Activated CD4-positive, alpha-beta T cell treated with anti-CD3 and anti-CD28 coated beads, Interleukin-2, amount 10 ng/mL, durations not matched to agents 7 days and 5 days (primary cell): ENCODE measurements at places on chromosomes 6 and 20.
A peak's percentile ranks its signal among the peaks of the same experiment; 100 is the strongest.

- DNase-seq, result no peak
These were observed 81.3 kb downstream of the CDH26 start for GRCh38 chr20:60039526-60039925.

DNA sequence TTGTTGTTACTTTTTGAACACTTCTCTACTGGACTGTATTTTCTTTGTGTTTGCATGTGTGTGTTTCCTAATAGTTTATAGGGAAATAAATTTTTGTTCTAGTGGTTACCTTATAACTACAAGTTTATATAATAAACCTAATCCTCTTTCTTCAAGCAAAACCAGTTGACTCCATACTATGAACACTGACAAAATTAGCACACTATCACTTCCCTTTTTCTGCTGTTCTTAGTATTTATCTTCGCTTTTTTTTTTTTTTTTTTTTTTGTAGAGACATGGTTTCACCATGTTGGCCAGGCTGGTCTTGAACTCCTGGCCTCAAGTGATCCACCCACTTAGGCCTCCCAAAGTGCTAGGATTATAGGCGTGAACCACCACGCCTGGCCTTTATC is 25.0 kb upstream of the C6orf62 start:
- no peak for DNase-seq

- DNase-seq, result no peak
These were observed 162.0 kb downstream of the GRM4 start for GRCh38 chr6:33983721-33984465.

GRCh38 chr6:53526000-53526399 is 18.9 kb downstream of the GCLC start:
- no peak for DNase-seq

DNA sequence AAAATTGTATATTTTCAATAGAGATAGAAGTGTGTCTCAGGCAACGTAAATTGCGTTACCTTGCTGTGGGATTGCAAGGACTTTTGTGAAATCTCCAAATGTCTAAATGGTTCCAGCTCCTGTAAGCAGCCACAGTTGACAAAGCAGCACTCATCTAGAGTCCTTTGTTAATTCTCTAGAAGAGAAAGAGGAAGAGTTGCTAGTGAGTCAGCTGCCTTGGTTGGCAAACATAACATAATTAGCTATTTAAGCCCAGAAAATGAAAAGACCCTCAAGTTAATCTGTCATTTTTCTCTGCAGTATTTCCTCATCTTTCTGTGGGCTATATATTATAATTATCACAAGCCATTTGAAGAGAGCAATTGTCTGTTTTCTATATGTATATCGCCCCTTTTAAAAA is 66.4 kb upstream of the FABP7 start:
- no peak for DNase-seq

DNA sequence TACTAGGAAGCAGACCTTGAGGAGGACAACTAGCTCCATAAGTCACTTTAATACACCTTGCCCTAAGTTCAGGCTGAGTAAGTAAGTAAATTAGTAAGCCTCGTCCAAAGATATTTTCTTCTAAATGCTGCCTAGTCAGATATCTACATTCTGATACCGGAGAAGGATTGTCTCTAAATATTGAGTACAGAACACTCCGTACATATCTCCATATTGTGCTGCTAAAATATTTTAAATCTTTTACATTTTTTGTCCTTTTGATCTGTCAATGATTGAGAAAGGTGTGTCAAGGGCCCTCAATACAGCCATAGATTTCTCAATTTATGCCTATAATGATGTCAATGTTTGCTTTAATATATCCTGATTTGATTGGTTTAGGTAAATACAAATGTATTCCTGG is 3.2 kb downstream of the WFDC8 start:
- no peak for DNase-seq

GRCh38 chr6:33298773-33299236 is at the start of gene RGL2:
RGL2 (minus strand) TSS chr6:33298942; CDS start chr6:33298610, 332 bp downstream.
- peak; percentile 74 for DNase-seq

DNA sequence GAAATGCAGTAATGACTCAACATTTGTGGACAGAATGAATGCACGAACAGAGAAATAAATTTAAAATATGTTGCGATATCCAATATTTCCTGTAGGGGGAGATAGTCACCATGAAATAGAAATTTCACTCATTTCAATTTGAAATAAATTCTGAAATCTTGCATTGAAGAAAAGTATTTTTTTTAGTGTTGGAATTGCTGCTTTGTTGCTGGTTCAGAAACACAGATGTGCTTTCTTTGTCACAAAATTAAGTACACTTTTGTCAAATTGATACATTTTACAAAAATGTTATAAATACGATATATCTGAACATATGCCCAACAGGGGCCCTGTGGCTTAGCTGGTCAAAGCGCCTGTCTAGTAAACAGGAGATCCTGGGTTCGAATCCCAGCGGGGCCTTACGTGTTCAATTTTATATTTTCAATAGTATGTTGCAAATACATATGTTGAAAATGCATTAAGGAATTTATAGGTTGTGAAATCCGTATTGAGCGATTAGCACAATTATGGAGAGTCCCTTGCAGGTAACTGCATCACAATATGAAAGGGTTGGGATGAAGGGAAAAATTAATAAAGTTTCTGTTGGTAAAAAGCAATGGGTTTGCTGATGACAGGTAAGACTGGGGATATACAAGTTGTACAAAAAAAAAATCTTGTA is 85.4 kb upstream of the PRSS16 start:
- no peak for DNase-seq

DNA sequence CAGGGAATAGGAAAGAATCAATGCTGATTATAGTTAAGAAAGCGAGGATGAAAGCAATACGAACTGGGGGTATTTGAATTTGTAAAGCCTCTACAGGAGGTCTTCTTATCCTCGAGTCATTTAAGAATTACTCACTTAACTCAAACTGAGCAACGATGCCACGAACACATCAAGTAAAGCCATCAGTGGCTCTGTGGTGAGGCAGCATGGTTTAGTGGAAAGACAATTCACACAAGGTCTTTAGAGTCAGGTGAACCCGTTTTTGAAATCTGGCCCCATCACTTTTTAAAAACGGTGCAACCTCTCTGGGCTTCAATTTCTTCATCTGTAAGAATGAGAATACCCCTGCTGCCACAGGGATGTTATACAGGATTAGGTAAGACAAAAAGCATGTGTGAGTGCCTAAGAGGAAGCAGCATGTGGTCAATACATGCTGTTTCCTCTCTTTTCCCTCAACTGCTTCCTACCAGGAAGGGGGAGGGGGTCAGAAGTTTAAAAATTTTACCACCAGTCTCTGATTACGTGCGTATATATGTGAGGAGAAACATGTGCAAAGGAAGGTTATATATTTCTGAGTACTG is 162.0 kb downstream of the BTBD9 start:
- no peak for DNase-seq

- no peak for DNase-seq
These were observed 39.0 kb downstream of the NCOA3 start for GRCh38 chr20:47540443-47541354.

DNA sequence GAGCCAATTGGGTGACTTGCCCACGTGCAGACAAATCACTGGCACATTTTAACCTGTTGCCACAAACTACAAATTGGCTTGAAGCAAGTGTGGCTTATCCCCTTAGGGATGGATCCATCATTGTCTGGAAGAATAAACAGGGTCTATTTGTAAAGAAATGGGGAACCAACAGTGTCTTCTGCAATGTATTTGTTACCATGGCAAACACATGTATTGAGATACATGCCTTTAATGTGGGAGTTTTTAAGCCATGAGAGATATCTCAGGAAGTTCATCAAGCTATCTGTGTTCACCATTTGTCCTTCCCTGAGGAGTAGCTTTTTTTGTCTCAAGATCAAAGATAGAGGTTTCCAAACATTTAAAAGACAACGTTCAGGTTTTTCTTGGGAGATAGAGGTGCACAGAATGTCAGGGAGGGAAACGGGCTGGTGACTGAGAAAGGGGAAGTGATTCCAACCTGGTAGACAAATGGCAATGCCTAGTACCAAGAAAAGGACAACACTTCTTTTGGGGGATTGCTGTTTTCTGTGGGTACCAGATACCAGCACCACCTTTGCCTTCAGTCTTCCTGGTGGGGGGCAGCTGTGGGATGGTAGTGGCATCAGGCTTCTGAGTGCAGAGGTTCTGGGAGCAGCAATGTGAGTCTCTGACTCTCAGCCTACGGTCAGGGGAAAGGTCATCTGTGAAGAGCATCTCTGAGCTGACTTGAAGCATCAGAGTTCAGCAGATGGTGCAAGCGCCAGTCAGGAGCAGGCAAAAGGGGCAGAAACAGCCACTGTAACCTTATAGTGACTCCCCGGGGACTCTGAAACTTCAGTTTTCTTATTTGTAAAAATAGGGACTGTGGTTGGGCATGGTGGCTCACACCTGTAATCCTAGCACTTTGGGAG is 20.1 kb upstream of the BCAS1 start:
- DNase-seq, result no peak

DNA sequence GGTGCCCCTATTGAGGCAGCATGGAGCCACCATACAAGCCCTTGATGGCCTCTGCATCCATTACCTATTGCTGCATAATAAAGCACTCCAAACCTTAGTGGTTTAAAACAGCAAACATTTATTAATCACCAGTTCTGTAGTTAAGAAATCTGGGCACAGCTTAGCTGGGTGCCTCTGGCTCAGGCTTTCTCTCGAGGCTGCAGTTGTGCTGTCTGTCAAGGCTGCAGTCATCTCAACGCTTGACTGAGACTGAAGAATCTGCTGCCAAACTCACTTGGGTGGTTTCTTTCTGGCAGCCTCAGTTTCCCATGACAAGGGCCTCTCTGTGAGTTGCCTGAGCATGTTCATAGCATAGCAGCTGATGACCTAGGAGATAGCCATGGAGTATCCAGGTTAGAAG is 207.4 kb upstream of the LRFN2 start:
- DNase-seq, result no peak

DNA sequence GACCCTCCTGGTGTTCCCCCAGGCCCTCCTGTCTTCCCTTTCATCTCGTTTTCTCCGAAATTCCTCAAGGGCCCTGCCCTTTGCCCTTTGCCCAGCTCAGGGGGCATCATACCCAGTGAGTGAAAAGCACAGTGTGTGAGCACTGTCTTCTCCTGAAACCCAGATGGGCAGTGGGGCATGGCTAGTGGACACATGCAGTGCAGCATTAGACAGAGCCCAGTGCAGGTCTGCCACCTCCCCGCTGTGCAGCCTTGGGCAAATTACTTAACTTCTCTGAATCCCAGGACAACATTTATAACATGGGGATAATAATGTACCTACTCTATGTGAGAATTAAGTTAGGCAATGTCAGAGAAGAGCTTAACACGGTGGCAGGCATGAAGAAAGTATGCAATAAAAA is 1.3 kb downstream of the PRND start:
- no peak for DNase-seq

DNA sequence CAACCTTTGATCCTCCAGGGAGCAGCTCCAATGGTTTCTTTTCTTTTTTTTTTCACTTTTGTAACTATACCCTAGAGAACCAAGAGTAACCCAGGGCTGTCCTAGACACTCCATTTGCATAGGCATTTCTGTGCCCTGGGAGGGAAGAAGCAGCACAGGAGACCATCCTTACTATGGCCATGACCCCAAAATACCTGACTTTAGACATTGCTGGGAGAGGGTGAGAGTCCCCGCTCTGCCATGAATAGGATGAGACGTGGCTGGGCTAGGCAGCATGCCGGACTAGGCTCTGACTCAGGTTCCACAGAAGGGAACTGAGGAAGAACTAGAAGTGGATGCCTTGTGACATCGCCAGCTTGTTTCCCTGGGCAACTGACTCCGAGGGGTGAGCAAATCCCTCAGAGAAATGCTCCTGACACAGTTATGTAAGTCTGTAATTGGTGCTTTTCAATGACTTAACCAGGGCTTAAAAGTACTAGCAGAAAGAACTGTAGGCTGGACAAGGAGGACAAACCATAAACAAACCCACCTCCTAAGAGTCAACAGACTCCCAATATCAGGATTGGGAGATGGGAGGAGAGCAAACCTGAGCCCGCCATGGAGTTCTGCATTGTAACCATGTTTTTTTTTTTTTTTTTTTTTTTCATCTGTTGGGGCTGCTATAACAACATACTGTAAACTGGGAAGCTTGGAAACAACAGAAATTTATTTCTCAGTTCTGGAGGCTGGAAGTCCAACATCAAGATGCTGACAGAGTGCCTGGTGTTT is 910 bp upstream of the ADTRP start:
- no peak for DNase-seq

GRCh38 chr6:129110690-129111343 is 227.9 kb downstream of the LAMA2 start:
- no peak for DNase-seq

DNA sequence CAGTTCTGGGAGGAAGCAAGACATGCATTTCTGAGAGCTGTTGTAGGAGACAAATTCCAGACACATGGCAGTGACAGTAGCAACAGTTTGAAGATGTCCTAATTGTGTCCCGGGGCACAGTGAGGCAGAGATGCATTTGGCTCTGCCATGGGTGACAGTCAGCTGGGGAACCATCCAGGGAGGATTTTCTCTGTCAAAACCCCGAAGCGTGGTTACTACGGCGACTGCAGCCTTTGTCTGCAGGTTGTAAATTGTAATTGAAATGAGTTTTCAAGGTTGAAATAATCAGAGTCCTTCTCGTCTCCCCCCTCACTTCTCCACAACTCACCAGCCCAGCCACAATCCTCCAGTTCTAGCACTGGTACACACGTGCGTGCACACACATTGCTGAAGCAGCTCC is 100.1 kb downstream of the GRM4 start:
- no peak for DNase-seq
